Nucleus accumbens (tissue), 56 donors: ENCODE measurements at places on chromosomes 5 and 9.

DNA sequence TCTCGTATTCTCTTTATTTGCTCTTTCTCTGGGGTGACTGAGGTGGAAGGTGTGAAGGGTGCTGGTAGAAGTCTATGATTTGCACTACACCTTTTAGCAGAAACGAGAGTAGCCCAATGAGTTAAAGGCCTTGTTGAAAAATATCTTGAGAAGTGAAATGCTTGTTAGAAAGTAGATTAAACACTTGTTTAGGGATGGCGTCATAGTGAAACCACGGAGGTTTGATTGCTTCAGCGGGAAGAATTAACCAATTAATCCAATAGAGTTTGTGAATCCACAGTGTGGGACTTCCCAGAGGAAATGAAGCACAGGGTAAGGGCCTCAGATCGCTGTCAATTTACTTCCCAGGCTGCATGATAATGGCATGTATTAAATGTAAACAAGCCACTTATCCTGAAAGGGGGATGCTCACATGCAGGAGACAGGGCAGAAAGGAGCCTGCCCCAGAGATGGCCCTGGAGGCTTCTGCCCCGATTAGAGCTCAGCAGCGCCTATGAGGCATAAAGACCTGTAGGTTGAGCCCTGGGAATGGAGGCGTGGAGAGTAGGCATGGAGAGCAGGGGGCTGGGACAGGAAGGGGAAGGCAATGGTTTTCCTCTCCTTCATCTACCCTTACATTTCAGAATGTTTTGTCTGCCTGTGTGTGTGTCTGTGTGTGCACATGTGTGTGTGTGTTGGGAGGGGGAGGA, 1.5 kb downstream of the FAM170A start:
- no peak for DNase-seq

GRCh38 chr5:142941245-142941644, 171.1 kb downstream of the ARHGAP26 start:
- DNase-seq = no peak

DNA sequence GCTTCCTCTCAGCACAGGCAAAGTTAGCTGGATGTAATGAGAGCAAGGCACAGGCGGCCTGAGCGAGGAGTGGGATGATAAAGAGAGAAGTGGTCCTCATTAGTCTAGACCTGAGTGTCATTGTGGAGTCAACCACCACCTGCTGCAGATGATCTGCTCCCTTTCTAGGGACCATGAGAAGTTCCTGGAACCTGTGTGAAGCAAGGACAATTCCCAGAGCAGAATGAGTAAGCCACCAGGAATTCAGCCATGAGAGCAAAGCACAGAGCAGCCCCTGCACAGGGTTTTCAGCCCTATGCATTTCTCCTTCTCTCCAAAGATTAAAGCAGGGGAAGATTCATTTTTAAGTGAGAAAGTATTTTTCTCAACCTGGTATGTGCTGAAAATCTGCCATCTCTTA, 146.8 kb upstream of the SPEF2 start:
- DNase-seq = no peak

- no peak for DNase-seq
Measured at GRCh38 chr9:27377811-27378456, 81.0 kb upstream of the EQTN start.

GRCh38 chr9:84554069-84554664, 115.4 kb upstream of the NTRK2 start:
- DNase-seq = no peak

GRCh38 chr5:93072831-93073459, 508.1 kb downstream of the NR2F1-AS1 start:
- no peak for DNase-seq

GRCh38 chr9:89695441-89695891, 90.7 kb downstream of the GADD45G start:
- DNase-seq = no peak

- no peak for DNase-seq
Measured at GRCh38 chr9:138049779-138050471, 172.3 kb downstream of the CACNA1B start.

DNA sequence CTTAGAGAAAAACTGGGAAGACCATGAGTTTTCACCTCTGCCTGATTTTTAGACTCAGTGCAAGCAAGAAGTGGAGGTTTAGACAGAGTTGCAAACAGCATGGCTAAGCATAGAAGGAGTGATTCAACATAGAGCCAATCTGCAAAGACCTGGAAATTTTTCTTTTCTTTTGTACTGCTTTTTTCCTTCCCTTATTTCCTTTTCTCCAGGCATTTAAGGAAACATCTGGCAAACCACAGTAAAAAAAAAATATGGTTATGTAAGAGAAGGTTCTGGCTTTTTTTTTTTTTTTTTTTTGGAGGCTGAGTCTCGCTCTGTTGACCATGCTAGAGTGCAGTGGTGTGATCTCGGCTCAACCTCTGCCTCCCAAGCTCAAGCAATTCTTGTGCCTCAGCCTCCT, 16.6 kb upstream of the DCAF12 start:
- no peak for DNase-seq

- no peak for DNase-seq
Measured at GRCh38 chr9:137266162-137266527, 11.0 kb downstream of the NELFB start.

GRCh38 chr5:177432839-177433657, 6.6 kb downstream of the GRK6 start:
- DNase-seq = no peak

DNA sequence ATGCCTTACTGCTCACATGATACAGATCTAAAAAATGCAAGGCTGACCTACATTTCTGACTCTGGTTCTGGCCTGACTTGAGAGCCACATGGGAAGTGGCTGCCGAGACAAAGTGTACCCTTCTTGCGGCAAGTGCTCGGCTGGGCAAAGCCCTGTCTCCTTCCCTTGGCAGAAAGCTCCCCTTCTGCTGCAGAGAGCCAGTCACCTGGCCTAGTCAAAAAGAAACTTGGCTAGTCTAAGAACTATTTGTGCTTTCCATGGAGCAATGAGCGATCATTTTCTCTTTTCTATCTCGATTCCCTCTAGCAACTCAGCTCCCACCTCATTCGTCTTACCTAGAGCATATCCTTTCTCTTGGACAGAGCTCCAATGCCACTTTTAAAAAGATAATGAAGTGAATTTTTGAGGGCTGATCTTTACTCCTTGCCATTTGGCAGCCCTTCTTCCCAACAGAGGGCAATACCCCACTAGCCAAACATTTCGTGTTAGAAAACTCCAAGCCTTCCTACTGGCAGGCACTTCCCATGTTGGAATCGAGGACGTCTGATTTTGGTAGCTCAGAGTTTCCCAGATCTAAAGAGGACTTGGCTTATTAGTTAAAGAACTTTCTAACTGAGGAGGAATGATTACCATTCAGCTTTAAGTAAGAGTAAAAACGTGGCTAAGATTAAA, 108.1 kb upstream of the PRRC1 start:
- peak; percentile 71 for DNase-seq

GRCh38 chr9:19049917-19050636, 850 bp downstream of the RRAGA start:
- DNase-seq = no peak

DNA sequence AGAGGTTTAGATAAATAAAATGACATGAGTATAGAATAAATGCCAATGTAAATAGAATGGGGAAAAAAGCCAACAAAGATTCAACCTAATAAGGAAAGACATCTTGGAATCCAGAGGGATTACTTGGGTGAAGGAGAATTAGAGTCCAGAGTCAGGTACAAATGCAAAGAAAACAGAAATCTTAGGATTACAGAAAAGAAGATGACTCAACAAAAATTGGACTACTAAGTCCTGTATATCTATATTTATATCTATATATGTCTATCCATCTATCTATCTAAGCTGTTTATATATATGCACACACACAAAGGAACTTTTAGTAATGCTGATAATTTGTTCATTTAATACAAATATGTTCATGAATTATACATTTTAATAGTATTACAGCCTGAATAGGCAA, 27.6 kb downstream of the FAM174A start:
- DNase-seq = no peak
